ENCODE measurements at places on chromosomes 7 and 10. TPM values are rescaled to one million over a fixed set of nuclear protein-coding genes. Genes with fewer than 3 reads are reported as not detected.
A peak's percentile ranks its signal among the peaks of the same experiment; 100 is the strongest.

DNA sequence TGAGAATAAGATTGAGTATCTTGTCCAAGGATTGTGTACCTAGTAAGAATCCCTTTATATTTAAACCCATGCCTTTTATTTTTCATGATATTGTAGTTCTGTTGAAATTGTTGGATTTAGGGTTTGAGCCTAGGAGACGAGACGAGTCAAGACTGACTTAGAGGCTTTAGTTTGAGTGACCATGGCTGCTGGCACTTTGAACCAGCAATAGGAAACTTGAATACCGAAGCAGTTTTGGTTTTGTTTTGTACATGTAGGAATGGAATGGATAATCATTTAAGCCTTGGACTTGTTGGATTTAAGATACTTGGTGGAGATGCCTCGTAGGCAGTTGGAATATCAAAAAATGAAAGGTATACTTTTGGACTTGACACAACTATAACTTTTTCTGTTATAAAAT, 229.0 kb downstream of the BICC1 start:
- no peak for DNase-seq

DNA sequence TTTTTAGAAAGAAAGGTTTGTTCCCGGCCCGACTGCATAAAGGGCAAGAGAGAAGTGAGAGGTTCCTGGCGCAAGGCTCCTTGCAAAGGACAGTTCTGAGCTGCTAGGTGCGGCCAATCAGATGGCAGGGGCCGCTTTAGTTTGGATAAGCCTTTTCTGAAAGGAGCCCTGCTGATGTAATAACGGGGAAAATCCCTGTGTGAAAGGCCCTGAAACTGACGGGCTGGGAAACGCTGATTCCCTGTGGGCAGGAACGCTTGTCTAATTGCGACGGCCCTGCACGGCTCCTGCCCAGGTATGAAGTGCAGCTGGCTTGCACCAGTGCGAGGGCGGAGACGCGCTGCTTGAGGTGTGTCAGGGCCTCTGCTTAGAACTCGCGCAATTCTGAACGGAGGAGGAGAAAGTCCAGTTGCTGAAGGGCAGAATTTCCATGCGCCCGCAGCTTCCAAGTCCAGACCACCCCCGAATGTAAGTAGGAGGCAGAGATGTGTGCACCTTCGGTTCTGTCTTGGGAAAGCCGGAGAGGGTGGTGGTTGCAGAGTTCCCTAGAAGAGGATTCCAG, 30.5 kb downstream of the TACC2 start:
- DNase-seq = peak; percentile 67

DNA sequence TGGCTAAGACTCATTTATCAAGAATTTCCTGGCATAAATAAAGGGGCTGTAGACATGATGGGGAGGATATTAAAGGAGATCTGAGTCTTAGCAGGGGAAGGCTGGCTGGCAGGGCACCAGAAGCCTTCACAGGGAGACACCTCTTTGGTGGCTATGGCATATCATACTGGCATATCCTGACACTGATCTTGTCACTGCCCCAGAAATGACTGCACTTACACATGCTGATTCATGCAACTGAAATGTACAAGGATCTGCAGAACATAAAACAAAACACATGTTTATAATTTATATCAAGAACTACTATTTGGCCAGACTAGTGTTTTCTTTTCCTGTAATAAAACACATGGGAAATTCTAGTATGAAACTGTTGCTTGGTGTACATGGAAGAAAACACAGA, 5.5 kb upstream of the LIPN start:
- DNase-seq = no peak

DNA sequence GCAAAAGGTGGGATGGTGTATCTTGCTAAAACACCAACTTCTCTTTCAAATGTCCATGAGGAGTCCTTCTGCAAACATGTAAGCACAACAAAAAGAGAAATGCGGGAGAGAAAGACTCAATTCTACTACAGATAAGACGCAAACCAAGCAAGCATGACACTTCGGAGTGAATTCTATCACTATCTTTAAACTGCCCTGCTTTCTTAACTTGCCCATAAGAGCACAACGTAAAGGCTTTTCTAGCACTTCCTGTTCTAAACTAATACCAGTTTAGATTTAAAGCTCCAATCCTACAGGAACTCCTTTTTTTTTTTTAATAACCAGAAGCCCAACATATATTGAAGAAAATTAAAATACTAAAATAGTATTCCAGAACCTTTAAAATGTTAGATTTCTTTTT, 8.4 kb downstream of the RHEB start:
- DNase-seq = no peak

- DNase-seq = no peak
Measured at GRCh38 chr7:70082099-70082611, 483.9 kb downstream of the AUTS2 start.

Gene MDFIC
- not detected for total RNA-seq

GRCh38 chr10:30510184-30510931, 76.4 kb downstream of the MAP3K8 start:
- DNase-seq = peak; percentile 21

DNA sequence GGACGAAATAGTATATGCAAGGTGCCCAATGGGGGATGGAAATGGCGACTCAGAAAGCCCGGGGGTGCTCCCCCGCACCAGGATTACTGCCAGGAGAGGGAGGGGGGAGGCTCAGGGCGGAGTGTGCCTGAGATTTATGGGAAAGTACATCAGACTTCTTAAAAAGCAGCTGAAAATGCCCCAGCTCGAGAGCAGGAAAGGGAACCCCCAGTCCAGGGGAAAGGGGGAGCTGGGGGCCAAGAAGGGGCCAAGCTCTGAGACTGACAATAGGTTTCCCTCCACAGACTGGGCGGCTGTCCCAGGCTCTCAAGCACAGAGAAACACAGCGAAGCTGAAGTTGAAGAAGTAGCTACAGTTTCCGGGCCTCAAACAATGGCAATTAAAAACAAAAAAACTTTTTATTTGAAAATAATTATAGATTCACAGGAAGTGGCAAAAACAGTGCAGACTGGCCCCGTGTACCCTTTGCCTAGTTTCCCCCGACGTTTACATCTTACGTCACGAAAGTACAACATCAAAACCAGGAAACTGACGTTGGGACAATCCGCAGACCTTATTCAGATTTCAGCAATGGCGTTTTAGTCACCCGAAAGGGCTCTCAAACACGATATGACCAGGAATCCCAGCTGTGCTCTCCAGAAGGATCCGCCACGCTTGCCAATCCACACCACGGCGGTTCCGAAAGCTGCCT, 83.9 kb upstream of the FGFR2 start:
- DNase-seq = no peak

GRCh38 chr10:115937768-115938056, 335.3 kb downstream of the GFRA1 start:
- DNase-seq = no peak

DNA sequence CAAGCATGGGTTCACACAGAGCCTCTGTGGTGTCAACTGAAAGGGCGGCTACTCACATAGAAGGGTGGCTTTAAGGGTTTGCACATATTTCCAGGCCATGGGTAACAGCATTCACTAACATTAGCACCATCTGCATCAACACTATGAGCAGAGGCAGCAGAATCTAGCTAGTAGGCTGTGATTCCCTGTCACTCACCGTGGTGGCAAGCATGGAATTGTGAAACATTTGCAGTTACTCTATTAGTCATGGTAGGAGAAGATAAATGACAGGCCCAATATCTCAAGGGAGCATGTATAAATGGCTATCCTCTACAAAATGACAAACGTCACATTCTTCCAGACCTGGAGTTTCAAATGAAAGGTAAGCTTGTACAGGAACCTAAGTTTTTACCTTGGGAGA, 32.2 kb upstream of the CUBN start:
- DNase-seq = no peak

Gene IKZF1
- not detected for total RNA-seq

Gene KCP
- total RNA-seq = 1.0 TPM

Gene PNLIPRP2
- not detected for total RNA-seq

Gene WAC
- total RNA-seq = 55.2 TPM

DNA sequence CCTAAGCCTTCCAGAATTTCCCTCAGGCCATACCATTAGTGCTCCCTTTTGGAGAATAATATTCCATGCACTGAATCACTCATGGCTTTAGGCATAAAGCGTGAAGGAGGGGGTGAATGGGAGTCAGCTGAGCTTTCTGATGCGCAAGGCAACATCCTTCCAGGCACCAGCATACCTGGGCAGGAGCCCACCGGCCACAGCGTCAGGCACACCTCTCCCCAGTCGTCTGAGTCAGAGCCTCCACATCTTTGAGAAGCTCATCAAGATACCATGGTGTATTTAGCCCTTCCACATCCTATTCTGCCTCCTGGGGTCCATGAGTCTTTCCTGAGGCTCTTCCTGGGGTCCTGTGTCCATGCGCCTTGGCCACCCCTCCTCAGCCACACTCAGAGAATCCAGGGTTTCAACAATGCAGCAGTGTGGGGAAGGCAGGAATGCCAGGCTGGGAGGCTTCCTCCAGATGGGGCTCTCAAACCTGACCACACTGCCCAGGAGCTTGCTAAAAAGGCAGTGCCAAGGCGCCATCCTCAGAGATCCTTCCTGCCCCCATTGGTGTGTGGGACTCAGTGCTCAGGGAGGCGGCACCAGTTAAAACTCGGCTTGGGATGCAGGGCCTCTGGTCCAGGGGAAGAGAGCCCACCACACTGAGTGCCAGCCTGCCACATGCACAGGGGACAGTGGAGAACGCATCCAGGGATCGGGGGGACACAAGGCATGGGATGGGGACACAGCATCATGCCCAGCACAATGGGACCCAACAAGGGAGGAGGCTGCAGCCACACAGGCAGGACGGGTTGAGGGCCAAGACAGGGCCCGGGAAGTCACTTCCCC, 31.6 kb downstream of the RASGEF1A start:
- no peak for DNase-seq

Gene TMEM196
- total RNA-seq = not detected

Gene PRPS1L1
- total RNA-seq = not detected

DNA sequence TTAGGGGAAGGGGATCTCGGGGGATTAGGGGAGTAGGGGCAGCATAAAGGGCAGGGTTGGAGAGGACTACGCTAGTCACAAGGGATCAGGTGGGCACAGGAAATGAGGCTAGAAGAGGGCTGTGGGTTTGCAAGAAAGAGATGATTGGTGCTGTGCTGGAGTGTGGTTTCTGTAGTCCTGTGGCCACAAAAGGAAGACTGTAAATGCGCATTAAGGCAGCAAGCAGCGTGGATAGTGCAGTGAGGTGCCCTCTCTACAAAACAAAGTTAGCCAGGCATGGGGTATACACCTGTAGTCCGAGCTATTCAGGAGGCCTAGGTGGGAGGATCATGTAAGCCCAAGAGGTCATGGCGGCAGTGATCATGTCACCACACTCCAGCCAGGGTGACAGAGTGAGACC, 212.1 kb downstream of the MLLT10 start:
- no peak for DNase-seq

- DNase-seq = no peak
Measured at GRCh38 chr7:158030071-158030470, 557.6 kb downstream of the PTPRN2 start.

GRCh38 chr7:88322151-88322550, 15.5 kb upstream of the STEAP4 start:
- no peak for DNase-seq

- DNase-seq = no peak
Measured at GRCh38 chr10:71028066-71028465, 139.7 kb upstream of the PCBD1 start.

GRCh38 chr7:8035192-8035591, 66.6 kb downstream of the GLCCI1 start:
- DNase-seq = no peak
